Stimulated activated CD8-positive, alpha-beta memory T cell treated with anti-CD3 and anti-CD28 coated beads, Interleukin-4, amount 100 ng/mL, for 4 hours (primary cell): ENCODE measurements at places on chromosomes 1 and 21.

- DNase-seq = peak; percentile 18
Observed at GRCh38 chr1:67342076-67342890, 34.6 kb downstream of the IL12RB2 start.

DNA sequence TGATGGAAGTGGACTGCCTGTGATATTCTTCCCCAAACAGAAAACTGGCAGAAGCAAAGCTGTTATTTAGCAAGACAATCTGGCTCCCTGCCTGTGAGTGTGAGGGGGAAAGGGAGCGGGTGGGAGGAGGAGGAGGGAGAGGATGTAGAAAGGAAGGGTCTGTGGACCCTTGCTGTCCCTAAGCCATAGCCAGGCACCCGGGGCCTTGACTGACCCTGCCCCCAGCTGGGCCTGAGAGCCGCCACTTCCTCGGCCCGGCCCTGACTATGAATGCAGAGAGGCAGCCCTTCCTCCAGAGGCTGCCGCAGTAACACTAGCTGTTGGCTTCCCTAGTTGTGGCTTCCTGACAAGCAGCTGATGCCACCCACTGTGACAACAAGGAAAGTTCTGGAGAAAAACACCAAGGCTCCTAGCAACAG is 13.9 kb downstream of the PLA2G2F start:
- no peak for DNase-seq

- DNase-seq = no peak
Observed at GRCh38 chr1:119227456-119227855, 87.0 kb upstream of the WARS2 start.

DNA sequence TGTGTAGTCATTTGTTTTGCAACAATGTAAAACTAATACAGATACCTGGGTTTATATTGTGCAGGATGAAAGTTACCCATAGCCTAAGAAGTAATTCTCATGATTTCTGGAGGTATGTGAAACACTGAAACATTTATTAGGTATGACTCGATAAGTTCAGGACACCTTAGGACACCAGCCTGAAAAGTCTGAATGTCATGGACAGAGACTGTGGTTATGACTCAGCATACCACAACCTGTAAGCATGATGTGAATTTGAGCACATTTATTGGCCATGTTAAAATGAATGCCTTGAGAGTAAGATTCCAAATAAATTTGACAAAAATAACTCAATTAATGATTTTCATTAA is 1471.7 kb upstream of the B3GALT2 start:
- no peak for DNase-seq

- no peak for DNase-seq
Observed at GRCh38 chr1:206768472-206769303, 1.9 kb upstream of the IL19 start.

DNA sequence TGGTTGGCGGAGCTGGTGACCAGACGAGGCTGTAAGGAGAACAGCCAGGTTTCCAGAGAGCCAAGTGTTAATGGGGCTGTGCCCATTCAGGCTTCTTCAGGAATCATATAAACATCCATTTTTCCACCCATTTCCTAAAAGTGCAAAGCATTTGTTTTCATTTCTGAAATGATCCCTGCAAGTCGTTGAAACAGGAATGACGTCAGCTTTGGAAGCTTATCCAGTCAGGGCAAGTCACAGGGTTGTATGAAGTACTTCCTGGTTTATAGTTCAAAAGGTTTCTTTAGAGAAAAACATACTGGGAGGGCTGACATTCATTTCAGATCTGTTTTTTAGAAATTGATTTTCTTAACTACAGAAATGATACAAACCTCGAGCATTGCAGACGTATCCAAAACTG is 29.2 kb downstream of the IGSF5 start:
- DNase-seq = no peak

DNA sequence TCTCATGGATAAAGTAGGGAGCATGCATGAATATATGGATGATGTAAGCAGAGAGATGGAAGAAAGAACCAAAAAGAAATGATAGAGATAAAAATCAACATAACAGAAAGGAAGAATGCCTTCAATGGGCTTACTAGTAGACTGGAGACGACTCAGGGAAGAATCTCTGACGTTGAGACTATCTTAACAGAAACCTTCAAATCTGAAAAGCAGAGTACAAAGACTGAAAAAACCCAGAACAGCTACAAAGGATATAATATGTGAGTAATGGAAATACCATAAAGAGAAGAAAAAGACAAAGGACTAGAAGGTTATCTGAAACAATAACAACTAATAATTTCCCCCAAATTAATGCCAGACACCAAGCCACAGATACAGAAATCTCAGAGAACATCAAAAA is 18.3 kb upstream of the SELP start:
- no peak for DNase-seq

DNA sequence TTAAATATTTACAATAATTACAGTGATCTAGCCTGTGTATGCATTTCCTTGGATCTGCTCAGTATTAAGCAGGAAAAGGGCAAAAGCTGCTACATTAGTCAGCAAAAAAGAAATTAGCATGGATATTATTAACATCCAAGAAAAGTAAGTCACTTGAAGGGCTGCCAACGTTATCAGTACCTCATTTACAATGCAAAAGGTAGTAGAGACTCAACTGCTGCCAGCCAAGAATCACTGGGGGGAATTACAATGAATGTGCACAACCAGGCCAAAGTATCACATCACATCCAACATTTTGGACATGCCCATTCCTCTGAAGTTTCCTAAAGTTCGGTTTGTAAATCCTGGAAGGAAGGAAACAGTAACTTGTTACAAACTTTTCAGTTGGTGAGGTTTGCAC is 1.9 kb downstream of the CNN3 start:
- DNase-seq = no peak

- no peak for DNase-seq
Observed at GRCh38 chr21:42989816-42990650, 15.7 kb downstream of the PKNOX1 start.

DNA sequence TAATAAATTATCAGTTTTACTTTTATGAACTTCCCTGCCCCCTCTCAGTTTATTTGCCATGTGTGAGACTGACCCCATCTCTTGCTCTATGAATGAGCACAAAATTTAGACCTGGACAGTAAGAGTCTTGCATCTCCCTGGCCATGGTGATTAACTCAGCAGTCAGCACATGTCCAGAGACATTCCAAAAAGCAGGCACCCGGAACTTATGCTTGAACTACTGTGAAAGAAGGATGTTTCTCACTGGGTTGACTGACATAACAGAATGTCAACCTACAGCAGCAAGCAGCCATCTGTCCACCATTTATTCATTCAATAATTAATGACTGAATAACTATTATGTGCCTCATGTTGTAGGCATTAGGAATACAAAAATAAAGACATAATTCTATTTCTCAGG is 11.3 kb upstream of the SEC16B start:
- no peak for DNase-seq

GRCh38 chr1:31944205-31945089 is 6.3 kb upstream of the PTP4A2 start:
- peak; percentile 61 for DNase-seq

DNA sequence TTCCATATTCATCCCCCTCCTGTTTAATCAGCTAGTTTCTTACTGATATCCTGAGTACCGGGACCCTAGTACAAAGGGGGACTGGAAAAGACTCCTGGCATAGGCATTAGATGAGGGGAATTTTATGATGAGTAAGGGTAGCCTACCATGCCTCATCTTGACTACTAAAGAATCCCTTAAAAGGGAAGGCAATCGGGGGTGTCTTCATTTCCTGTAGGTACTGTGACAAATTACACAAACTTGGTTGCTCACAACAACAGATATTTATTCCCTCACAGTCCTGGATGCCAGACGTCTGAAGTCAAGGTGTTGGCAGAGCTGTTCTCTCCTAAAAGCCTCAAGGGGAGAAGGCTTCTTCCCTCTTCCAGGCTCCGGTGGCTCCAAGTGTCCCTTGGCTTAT is 28.9 kb upstream of the RUNX1 start:
- no peak for DNase-seq

DNA sequence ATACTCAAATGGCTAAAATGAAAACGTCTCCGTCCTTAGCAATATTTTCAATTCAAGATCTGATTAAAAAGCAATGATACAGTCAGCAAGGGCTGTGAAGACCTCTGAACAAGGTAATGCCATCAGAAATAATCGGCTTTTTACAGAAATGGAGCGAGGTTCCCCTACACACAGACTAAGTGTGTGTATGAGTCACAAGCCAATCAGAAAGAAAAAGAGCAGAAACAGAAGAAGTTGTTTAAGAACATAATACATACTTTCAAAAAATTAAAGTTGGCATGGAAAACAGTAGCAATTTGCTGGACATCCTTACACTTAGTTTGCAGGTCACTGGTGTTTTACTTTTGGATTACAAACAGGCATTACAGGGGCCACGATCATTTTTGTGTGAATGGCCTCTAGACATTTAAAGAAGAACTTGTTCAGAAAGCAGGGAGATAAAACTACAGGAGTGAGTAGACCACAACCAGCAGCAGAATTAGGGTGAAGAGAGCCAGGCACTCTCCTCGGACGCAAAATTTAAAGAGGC is 350.0 kb upstream of the RUNX1 start:
- DNase-seq = no peak
